Cardiac muscle cell (in vitro differentiated cells and primary cell): ENCODE measurements at places on chromosomes 12 and 14. TPM values are rescaled to one million over a fixed set of nuclear protein-coding genes. Genes with fewer than 3 reads are reported as not detected.

Gene SRRM4
- 0.14 and 0.21 TPM in 2 replicates for total RNA-seq

Gene DPPA3
- total RNA-seq, result not detected in 2 replicates

Gene LHX5
- total RNA-seq, result not detected in 2 replicates

Gene POTEM
- total RNA-seq, result not detected in 2 replicates

Gene CMKLR1
- not detected in 2 replicates for total RNA-seq
